ENCODE measurements at places on chromosomes 4 and X.

DNA sequence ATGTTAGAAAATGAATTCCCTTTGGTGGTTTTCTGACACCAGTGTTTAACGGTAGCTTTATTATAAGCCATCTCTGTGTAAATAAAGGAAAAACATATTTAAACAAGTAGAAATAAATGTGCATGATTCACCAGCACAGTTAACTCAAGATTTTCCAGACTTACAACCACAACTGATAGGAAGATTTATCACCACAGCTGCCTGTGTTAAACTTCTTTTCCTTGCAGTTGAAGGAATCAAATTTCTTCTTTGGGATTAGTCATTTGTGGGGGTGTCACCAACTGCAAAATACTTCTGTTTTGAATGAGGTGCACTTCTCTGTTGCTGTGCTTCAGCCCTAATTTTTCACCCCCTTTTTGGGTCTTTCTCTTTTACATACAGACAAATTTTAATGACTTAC lies 128.1 kb upstream of the STK26 start:
- DNase-seq: no peak

DNA sequence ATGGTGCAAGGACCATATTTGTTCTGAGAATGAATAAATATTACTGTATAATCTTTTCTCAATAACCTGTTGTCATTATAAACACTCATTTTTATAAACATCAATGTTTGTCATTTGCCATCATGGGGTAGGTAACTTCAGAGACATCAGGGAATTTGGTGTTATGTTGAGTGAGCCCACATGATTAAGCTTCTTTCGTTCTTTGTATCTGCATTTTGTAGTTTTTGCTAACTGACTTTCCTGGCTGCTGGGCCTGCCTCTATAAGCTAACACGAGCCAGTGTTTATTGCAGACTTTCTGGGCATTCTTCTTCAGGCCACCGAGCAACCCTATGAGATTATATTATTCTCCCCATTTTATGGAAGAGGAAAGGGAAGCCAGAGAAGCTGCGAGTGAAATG lies 48.8 kb upstream of the MTMR1 start:
- no peak for DNase-seq

GRCh38 chrX:150854856-150855255 lies 43.6 kb downstream of the CD99L2 start:
- no peak for DNase-seq

GRCh38 chr4:73631565-73632226 lies 11.5 kb upstream of the RASSF6 start:
- DNase-seq: no peak

DNA sequence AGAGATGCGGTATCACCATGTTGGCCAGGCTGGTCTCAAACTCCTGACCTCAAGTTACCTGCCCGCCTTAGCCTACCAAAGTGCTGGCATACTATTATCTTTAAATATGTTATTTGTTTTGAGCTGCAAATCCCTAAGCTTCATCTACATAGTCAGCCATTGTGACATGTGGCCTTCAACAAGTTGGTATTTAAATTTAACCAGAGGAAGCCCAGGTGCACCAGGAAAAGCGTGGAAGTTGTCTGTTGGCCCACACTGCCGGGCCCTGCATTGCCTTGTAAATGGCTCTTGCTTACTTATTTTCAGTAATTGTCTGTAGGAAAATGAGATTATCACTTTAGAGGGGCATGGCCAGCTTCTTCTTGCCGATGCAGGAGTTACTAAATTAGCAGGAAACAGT lies 6.0 kb downstream of the WWC2 start:
- no peak for DNase-seq

- no peak for DNase-seq
These were observed 77.3 kb downstream of the AFF2 start for GRCh38 chrX:148577741-148578140.

GRCh38 chr4:123291329-123291728 lies 105.3 kb upstream of the SPRY1 start:
- no peak for DNase-seq

- peak; percentile 67 for DNase-seq
These were observed 33.2 kb upstream of the SLC9A7 start for GRCh38 chrX:46791927-46792809.

- DNase-seq: no peak
These were observed 734.1 kb downstream of the ADGRL3 start for GRCh38 chr4:61934198-61934597.

- DNase-seq: no peak
These were observed 917.0 kb upstream of the LCORL start for GRCh38 chr4:18938343-18939099.

- no peak for DNase-seq
These were observed 245.3 kb downstream of the BCOR start for GRCh38 chrX:39852491-39852890.

- DNase-seq: no peak
These were observed 23.6 kb downstream of the GUCY1A1 start for GRCh38 chr4:155690044-155690837.

DNA sequence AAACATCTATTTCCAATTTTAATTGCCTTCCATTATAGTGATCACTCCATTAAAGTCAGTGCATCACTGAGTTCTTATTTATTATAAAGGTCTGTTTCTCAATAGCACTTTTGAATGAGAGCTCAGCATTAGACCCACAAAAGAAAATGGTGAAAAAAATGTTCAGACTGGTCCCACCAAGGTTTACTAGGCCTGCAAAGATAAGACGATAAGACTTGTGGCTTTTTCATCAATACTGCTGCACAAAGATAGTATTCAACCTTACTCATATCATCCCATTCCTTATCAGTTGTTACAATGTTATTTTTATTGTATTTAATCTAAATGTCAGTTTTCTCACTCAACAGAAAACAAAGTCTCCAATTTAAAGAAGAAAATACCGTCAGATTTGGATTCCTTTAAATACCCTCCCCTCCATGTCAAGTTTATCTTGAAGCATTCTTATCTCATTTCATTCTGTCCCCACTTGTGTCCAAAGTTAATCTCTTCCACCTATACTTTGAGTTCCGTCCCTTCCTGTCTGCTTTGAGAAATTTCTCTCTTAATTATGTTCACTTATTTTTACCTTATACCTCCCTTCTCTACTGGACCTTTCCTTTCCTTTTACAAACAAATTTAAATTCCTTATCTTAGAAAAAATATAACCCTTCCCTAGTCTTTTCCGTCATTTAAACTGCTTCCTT lies 140.0 kb downstream of the GASK1B start:
- no peak for DNase-seq

All from HFF-Myc (cell line).